ENCODE measurements at places on chromosomes 1 and 21.

DNA sequence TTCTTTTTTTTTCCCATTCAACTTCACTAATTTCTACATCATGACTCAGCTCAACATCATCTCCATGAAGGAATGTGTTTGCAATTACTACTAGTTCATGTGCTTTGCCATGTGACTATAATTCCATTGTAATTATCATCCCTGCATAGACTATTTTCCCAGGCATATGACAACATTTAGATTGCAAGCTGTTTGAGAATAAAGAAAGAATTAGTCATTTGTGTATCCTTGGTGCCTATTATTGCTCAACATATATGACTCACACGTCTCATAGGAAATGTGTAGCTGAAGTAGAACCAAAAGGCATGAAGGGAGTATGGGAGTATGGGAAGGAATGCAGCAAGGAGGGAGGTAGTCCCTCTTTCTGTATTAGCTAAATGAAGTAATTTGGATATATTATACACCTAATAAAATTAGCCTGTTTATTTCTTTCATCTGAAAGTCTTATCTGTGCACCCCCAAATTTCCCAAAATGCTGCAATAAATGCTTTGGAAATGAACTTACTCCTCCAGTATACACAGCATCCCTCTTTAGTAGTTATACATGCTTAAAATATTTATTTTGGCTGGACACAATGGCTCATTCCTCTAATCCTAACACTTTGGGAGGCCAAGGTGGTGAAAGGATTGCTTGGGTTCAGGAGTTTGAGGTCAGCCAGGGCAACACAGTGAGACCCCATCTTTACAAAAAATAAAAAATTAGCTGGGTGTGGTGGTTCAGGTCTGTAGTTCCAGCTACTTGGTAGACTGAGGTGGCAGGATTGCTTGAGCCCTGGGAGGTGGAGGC is 316.9 kb upstream of the ADGRL4 start:
- no peak for DNase-seq

DNA sequence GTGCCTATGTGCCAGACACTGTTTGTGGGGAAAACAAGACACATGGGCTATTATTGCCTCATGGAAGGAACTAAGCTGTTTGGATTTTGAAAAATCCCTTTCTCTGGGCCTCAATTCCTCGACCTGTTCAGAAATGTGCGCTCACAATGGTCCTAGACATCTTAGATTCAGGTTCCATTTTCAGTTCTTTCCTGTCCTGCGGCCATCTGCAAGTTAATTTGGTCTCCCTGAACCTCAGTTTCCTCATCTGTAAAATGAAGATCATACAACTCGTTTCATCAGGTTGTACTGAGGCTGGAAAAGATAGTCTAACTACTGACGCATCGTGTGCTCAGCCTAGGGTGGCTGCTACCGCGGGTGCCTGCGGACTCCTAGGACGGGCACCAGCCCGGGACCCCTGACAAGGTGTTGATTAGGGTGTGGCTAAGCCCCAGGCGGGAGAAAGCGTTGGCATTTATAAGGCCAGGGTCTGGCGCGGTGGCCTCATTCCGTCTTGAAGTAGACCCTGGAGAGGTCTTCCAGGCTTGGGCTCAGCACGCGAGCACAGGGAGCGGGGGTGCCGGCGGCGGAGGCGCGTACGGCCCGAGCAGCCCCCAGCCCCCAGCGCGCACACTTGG is 493 bp upstream of the ELOA start:
- no peak for DNase-seq

GRCh38 chr1:117389284-117389683 is 22.0 kb downstream of the MAN1A2 start:
- DNase-seq, result no peak

DNA sequence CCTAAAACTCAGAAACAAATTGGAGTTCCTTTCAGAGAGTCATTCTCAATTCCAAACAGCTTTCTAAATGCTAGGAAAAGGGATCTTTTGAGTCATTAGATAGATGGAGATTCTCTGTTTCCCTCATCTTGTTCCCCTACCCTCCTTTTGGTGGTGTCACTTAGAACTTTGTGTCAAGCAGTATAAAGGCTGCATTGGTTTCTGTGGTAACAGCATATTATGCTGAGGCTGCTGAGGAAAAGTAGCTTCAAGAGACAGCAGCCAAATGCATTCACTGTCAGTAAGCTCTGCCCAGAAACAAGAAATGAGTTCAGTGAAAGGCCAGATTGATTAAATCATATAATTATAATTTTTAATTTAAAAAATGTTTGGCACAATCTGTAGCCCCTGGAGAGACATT is 144.1 kb downstream of the LRRC40 start:
- no peak for DNase-seq

DNA sequence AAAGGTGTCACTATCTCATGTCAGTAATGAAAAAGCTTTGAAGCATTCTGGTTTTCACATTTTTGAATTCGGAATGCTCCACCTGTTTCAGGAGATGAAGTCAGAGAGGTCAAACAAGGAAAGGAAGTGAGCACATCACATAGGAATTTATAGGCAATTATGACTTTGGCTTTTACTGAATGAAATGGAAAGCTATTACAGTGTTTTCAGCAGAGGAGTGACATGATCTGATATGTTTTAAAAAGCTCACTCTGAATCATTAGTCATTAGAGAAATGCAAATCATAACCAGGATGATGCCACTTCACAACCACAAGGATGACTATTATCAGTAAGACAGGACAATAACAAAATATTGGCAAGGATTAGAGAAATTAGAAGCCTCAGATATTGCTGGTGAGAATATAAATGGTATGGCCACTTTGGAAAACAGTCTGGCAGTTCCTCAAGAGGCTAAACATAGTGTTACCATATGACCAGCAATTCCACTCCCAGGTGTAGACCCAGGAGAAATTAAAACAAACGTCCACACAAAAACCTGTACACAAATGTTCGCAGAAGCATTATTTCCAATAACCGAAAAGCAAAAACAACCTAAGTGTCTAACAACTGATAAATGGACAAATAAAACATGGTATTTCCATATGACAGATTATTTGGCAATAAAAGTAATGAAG is 7.5 kb downstream of the TAF1A start:
- no peak for DNase-seq

DNA sequence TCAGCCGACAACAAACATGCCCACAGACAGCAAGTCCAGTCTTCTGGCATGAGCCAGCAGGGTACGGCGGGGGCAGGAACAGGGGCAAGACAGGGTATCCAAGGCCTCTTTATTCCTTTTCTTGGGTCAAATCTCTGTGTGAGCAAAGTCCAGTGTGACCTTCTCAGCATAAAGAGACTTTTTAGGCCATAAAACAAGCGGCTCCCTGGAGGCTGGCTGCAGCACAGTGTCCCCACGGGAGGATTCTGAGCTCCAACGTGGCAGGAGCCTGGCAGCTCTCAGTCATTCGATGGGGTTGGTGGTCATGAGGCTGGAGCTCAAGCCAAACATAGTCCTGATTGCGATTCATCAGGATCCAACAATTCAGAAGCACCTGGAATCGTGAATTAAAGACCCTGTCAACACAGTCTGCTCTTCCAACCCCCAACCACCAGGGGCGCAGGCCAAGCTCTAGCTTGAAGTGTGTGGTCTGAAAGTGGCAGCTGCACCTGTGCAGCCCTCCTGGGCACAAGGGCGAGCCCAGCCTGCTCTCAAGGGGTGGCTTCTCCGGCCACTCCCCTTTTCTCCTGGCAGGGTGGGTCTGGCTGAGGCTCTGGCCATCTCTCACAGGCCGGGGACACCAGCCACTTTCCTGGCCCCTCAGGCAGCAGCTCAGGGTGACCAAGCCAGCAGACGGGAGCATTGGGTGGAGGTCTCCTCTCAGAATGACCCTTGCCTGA is 62.1 kb downstream of the SLC66A1 start:
- DNase-seq, result no peak

DNA sequence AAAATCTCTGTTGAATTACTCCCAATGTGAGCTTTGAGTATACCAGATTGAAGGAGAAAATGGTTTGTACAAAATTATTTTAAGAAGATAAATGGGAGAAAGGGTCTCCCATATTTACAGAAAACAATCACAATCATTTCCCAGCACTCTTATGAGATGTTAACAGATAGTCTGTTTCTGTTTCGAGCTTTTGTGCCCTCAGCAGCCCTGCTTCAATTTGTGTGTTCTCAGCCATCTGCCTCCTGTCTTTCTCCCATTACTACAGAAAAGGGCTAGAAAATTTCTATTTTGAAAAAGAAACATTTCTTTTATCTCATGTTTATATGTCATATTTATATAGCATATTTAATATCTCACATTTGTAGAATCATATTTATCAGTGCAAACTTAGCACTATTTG is 498.4 kb downstream of the TTLL7 start:
- DNase-seq, result no peak

GRCh38 chr1:180040034-180040433 is 85.4 kb downstream of the CEP350 start:
- DNase-seq, result no peak

GRCh38 chr1:82759035-82759434 is 958.3 kb downstream of the ADGRL2 start:
- DNase-seq, result no peak

GRCh38 chr21:16829532-16829931 is 683.3 kb upstream of the CXADR start:
- no peak for DNase-seq

DNA sequence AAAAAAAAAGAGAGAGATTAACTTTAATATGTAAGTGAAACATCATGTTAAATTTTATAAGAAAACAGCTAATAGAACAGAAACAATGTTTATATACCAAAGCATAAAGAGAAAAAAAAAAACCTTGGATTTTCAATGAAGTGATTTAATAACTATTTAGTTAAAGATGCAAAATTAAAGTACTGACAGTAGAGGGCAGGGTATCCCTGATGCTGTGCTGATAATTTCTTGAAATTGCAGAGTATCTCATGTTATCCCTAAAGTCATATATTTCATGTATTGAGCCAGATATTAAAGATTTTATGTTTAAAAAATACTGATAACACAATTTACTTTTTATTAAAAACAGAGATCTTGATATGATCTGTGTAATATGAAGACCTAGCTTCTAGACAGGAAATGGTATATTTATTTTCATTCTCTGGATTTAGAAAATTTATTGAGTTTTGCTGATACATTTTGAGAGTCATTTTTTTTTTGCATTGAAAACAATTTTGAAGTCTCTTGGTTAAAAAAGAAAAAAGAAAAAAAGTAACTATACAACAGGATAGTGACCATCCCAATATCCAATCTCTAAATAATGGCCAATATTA is 273.2 kb downstream of the USP25 start:
- DNase-seq, result no peak

Data from NCI-H2081 treated with DMSO at 0.1 percent for 48 hours (cell line).